ENCODE measurements at places on chromosomes 6 and 20.
A peak's percentile ranks its signal among the peaks of the same experiment; 100 is the strongest.

DNA sequence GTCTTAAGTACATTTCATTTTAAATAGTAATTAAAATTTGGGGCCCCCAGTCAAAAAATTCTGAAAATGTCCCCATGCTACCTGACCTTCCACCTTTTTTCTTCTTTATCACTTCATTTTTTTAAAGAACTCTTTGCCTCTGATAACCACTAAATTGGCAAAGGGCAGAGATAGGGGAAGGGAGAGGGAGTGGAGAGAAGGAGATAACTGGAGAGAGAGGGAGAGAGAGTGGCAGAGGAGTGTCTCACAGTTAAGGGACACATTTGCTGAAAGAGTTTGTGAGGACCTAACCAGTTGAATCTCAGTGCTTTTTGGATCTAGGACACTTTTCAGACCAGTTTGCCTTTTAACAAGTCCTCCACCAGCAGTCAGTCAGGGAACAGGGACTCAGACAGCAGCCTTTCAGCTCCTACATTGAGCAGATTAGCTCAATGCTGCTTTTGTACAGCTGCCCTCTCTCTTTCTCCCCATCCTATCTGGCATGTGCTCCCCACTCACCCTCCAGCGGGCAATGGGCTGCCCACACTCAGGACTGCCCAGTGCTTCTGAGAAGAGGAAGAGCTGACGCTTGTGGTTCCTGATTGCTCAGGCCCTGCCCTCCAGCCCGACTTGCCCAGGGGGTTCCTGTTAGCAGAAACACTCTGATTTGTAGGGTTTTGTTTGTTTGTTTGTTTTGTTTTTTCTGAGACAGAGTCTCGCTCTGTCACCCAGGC lies 14.4 kb downstream of the ARMC2 start:
- DNase-seq, result no peak

DNA sequence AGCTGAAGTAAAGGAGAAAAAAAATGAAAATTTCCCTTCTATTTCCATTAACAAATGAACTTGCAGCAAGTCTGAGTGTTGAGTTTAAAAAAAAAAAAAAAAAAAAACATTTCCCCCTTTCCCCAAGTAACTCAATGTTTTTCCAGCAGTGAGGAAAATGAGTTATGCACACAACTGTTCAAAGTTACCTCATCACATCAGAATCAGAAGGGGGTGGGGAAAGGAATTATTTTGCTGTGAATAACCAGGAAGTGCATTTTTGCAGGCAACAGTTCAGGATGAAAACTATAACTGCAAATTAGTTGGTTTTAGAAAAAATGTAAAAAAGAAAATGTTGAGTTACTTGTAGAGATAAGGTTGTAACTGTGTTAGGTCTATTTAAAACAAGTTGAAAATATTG lies 568.9 kb upstream of the CITED2 start:
- DNase-seq, result peak; percentile 44

DNA sequence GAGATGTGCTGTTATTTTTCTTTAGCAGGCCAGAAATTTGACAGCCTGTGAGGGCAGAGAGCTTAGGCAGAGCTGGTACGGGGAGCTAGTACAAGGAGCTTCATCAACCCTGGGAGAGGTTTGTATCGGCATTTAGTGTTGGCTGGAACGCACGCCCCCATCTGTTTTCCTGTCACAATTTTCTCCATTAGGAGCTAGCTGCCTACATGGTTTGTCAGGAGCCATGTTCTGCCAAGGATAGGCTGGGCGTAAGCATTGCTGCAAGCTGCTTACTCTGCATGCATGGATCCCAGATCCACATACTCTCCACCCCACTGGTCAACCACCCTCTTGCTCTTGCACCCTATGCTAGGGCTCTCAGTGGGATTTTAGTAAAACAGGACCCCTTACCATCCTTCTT lies 449.0 kb upstream of the CHD6 start:
- no peak for DNase-seq

DNA sequence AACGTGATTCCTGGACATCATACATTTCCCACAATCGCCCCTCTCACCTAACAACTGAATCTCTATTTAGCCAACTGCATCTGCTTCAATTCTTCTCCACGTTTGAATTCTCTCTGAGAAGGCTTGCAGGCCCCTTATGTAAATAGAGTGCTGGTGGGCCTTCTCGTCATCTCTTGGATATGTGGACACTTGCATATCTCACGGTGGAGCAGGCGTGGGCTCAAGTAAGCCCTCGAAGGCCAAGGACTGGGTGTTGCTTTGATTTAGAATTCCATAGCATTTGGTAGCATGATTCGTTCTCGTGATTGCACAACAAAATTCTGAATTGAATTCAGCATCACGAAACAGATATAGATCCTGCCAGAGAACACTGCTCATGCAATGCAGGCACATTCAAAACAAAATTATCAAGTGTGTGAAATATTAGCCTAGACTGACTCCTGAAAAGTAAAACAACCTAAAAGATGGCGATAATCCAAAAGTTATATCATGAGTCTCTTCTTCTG lies 613.6 kb downstream of the TFAP2A start:
- no peak for DNase-seq

GRCh38 chr6:115865914-115866313 lies 194.8 kb downstream of the FRK start:
- DNase-seq, result no peak

DNA sequence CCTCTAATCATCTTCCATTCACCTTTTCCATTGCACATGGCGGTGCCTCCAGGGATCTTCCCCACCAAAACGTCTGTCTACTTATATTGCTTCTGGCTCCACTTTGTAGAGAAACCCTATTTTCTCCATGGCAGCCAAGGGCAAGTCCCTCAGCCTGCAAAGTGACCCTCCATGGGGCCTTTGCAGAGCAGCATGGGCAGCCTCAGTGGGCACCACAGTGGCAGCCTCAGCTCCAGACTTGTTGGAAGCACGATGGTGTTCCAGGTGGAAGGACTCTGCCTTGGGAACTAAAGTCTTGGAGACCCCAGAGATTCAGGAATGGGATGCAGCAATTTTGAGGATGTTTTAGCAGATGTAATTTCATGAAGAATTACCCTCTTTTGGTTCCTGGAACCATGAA lies 18.5 kb upstream of the CCR6 start:
- no peak for DNase-seq

DNA sequence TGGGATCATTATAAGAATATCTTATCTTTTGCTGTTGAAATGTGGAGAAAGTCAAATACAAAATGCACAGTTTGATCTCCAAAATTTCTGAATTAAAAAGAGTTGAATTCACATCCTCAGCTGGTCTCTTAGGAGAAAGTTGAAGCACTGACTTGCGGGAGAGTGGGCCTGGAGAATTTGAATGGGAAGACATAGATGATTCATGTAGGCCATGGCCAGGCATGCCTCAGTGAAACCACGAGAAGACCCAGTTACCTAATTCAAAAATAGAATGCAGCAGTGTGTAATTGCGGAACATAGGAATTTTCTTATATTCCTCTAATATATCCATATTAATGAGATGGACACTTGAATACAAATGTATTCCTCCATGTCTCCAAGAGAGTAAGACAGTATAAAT lies 53.0 kb upstream of the DTNBP1 start:
- DNase-seq, result peak; percentile 42

- DNase-seq, result no peak
These were observed 55.3 kb downstream of the CTCFL start for GRCh38 chr20:57469418-57470211.

- DNase-seq, result no peak
These were observed 116.6 kb downstream of the QKI start for GRCh38 chr6:163531122-163531521.

- no peak for DNase-seq
These were observed 62.0 kb downstream of the DLGAP4 start for GRCh38 chr20:36367907-36368799.

DNA sequence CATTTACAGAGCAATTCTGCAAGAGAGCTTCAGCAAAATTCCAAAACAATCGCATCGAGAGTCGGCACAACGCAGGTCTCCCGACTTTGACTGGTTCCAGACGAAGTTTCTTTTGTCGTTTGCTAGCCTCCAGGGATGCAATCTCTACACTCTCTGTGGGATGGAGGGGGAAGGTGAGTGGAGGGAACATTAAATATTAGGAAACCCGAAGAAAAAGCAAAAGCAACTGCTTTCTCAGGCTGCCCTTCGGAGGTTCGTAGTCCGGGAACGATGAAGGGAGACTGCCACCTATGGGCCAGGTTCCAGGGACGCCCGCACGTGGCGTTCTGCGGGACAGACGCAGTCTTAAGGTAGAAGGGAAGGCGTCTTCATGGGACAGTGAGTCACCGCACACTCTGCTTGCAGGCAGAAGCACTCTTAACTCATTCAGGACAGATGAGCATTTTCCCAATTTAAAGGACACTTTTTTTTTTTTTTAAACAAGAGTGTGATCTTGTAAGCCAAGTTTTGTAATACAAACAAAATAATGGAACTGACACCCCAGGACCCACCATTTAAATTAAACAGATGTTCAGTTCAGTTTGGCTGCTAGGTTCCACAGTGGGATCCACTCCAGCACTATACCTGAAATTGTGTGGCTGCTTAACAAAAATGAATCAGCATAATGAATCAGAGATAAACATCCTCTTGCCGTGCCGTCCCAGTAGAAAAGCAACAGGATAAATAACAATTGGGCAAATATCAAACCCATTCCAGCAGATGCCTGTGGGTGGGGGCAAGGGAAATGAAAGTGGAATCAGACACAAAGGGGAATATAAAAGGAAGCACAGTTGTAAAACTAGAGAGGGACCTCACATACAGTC lies 65.8 kb upstream of the ARMC2 start:
- DNase-seq, result peak; percentile 84

DNA sequence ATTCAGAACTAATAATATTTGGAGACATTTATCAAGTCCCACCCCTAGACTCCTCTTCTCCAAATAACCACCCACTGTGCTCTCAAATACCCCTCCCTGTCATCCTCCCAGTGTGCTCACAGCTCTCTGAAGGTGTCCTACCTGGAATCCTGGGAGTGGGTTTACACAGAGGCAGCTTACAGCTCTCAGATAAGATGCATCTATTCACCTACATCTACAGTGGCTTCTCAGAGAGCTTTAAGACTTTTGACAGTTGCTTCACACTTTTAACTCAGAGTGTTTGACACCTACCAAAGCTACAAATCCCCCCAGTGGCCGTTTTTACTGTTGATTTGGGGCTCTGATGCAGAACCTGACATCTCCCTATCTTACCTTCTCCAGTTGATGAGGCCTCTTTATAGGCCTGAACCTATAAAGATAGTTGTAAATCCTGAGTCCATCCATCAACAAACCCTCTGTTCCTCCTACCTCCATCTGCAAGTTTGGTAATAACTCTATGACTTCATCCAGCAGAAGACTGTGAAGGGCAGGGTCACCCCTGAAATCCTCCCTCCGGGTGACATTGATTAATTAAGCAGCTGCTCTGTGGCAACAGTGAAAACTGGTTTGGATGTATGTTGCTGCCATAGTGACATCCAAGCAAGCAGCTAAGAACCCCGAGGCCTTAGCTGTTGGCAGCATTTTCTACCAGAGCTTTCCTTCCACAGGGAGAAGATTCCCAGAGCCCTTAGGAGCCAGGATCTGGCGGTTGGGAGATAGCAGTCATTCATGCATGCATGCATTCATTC lies 226.1 kb upstream of the RREB1 start:
- DNase-seq, result no peak

GRCh38 chr20:1667502-1668085 lies 10.0 kb upstream of the SIRPG start:
- DNase-seq, result no peak

GRCh38 chr6:131443014-131443413 lies 130.0 kb upstream of the ARG1 start:
- no peak for DNase-seq

- peak; percentile 50 for DNase-seq
These were observed 61.4 kb upstream of the TOX2 start for GRCh38 chr20:43853174-43853803.

DNA sequence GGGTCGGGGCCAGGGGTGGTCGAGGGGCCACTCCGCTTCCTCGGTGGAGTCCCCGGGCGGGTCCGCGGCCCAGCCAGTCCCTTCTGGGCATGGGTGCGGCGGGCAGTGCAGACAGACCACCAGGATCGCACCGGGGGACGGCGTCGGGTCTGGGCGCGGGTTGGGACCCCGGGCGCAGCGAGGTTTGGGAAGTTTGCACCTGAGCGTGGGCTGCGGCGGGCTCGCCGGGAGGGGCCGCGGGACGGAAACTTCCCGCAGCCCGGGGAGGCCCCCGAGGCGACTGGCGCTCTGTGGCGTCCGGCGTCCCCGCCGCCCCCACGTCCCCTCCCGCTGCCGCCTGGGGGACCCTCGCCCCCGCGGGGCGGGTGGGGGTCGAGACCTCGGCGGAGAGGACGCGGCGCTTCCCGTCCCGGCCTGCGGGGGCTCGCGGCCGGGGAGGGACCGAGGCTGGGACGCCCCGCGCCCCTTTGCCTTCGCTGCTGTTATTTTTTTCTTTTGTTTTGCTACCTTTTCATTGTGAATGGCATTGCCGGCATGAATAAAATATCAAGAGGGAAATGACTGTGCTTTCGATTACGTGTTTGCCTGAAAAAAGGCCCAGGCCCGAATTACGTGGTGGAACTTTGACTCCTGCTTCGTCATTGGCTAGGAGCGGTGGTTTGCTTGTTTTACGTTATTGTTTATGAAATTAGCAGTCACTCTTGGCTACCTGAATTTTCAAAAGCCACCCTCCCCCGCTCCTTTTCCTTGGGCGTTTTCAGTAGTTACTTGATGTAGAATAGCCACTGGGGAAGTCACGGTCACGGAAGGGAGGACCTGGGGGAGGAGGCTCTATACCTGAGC lies 703 bp downstream of the SNX9 start:
- DNase-seq, result peak; percentile 85

Data from mammary epithelial cell (primary cell).